ENCODE measurements at places on chromosomes 2 and 18. TPM values are rescaled to one million over a fixed set of nuclear protein-coding genes. Genes with fewer than 3 reads are reported as not detected.

- no peak for DNase-seq
Observed at GRCh38 chr2:28869494-28870145, 489 bp downstream of the TRMT61B start.

- no peak for DNase-seq
Observed at GRCh38 chr2:139033300-139033699, 253.1 kb upstream of the NXPH2 start.

- no peak for DNase-seq
Observed at GRCh38 chr2:133426791-133427190, 141.5 kb downstream of the NCKAP5 start.

DNA sequence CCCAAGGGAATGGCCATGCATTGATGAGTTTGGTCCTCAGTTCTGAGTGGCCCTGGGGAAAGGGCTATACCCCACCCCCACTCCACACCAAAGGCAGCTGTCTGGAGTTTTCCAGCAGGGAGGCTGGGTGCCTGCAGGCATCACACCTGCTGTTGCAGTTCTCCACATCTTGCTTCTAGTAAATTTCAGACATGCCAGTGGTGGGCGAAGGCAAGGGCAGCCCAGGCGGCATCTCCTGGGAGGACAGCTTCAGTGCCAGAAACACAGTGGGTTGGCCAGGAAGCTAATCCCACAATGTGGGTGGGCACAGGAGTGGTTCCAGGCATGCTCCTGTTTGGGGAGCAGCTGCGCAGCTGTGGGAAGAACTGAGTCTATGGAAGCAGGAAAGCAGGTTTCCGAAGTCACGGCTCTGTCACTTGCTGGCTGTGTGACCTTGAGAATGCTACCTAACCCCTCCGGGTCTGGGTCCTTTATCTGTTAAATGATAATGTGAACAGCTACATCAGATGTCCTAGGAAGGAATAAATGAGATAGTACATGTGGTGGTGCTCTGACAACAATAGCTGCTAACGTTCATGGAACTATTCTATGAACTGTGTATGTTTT is 84.6 kb upstream of the SPTBN1 start:
- no peak for DNase-seq

- DNase-seq = no peak
Observed at GRCh38 chr2:74501335-74502071, 2.1 kb upstream of the LBX2 start.

- DNase-seq = no peak
Observed at GRCh38 chr2:31347319-31347718, 67.2 kb downstream of the XDH start.

GRCh38 chr2:175442441-175442840 is 260.9 kb upstream of the ATP5MC3 start:
- DNase-seq = no peak

DNA sequence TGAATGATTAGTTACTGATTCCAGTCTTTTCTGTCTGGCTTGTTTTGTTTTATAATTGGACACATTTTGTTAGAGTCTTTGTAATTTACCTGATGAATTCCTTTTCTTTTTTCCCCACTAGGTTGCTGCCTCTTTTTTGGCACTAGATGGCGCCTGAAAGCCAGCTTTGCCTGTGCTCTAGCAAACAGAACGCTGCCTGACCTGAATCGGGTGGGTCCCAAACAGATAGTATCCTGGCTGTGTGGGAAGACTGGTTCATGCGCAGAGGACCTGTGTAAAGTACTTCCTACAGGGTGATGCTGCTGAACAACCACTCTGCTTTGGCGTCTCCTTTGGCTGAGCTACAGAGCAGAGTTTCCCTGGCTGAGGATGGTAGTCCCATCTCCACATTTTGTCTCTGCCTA is 288.2 kb downstream of the IKZF2 start:
- DNase-seq = no peak

DNA sequence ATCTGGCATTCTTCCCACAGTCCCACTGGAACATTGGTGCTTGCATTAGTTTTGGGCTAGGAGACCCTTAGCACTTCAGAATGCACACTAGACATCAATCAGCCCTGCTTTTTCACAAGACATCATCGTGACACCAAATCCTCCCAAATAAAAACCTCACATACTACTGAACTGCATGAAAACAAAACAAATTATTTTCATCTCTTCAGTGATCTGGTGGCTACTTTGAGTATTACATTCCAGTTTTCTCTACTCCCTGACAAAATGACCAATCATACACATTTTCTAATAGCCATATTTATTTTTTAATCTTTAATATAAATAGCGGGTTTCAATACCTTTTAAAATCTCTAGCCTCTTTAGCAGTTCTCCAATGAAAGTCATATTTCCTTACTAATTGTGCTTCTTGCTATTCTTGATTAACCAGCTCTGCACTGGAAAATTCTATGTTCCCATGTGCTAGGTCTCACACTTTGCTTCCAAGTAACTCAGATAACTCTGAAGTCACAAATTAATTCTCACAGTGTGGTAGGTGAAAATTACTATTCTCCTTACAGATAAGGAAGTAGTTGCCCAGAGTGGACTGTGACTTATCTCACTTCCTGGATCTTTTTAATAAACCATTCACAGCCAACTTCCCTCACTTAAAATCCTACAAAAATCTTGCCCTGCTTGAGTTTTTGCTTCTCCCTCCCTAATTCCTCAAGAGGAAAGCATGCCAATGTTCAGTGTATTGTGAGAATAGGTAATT is 82.5 kb upstream of the EPB41L3 start:
- DNase-seq = no peak

DNA sequence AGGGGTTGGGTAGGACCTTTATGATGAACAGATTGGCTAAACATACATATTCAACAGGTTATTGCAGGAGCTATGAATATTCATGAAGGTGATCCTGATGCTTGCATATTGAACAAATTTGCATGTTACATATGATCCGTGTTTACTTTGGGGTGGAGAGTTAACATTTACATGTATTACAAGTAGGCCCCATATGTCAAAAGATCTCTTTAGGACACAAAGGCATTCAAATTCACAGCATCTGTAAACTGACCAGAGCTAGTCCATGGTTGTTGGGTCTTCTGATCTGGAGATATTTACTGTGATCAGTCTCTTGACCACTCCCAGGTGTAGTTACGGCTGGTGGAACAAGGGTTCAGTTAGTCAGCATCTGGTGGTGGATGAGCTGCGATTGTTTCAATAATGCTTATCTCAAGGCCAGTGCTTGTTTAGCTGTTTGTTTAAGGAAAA is 80.4 kb downstream of the PMAIP1 start:
- no peak for DNase-seq

GRCh38 chr2:57880446-57880845 is 166.2 kb upstream of the VRK2 start:
- DNase-seq = no peak

DNA sequence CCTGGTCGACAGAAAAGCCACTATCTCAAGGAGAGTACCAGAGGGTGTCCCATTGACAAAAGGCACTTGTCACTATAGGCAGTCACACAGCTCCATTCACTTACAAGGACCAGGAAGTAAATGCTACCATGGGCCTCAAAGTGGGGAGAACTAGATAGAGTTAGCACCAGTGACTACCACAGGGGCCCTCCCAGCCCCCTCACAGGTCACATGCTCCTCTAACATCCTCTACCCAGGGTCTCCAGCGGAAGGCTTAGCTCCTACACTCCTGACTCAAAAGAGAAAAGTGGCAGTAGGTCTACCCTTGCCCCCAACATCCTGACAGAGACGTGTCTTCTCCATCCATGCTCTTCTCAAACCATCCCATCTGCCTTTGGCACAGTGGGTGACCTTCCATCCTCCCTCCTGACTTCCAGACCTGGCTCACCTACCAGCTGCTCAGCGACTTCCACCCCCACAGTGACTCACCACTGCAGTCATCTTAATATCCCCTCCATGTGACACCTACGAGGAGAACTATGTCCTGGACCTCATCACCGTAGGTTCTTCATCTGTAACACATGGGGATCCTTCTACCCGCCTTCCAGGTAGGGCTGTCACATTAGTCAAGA is 5.6 kb upstream of the DNMT3A start:
- DNase-seq = no peak

DNA sequence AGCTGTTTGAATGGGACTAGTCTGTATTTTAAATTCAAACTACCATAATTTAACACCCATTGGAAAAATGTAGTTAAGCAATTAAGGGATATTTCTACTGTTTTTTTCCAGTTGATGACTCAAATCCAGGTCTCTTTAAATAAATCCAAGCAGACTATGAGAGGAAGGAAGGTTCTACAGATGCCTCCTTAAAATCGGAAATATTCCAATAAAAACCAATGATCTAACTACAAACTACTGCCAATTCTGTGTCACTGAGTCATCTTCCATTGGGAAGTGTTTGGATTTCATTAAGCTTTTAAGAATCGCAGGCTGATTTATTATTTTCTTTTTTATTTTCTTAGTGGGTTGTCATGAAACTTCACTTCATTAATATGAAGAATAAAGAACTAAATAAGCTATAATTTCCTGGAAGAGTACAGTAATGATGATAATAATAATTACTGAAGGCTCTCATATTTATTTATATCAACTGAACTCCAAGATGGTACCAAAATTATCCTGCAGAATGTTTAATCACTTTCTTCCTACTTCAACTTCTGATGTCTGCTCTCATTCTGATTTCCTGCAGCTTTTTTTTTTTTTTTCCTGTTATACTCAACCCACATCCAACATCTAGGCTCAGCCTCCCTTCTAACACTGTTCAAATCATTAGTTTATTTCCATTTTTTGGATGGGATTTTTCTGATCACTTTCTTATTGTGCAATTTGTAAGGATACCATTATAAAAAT is 166.3 kb upstream of the FN1 start:
- no peak for DNase-seq

DNA sequence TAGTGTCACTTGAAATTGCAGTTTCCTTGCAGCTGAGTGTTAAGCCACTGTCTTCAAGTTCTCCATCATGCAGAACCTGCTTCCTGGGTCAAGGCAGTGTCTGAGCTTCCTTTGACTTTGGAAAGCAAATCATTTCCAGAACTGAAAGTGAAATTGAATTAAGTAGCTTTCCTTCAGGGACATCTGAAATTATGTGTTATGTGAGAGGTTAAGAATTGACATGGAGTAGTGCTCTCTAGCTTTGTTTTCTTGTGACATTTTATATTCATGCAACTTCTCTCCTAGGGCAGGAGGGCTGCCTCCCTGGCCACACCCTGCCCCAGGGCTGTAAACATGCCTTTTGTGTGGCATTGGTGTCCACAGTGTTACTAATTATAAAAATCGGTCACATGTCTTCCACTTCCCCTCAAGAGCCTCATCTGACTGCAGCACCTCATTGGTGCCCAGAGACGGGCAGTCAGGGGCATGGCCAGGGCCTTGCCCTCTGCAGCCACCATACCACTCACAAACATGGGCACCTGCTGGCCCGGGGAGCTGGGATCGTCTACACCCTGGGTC is 14.4 kb downstream of the RAB12 start:
- DNase-seq = peak; percentile 74

DNA sequence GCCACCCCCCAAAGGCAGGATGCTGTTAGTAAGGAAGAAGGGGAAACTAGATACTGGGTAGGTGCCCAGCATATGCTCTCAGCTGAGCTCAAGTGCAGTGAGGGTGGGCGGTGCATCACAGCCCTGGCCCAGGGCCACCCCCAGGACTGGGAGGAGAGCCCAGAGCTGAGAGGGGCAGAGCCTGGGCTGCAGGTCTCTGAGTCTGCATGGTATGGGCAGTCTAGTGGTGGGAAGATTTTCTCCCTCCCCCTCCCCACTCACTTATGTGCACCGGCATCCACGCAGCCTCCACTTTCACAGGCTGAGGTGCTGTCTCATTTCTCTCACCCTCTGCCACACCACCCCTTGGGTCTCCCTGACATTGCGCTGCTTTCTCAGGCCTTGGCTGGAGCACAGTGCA is 48.5 kb upstream of the CAB39 start:
- no peak for DNase-seq

DNA sequence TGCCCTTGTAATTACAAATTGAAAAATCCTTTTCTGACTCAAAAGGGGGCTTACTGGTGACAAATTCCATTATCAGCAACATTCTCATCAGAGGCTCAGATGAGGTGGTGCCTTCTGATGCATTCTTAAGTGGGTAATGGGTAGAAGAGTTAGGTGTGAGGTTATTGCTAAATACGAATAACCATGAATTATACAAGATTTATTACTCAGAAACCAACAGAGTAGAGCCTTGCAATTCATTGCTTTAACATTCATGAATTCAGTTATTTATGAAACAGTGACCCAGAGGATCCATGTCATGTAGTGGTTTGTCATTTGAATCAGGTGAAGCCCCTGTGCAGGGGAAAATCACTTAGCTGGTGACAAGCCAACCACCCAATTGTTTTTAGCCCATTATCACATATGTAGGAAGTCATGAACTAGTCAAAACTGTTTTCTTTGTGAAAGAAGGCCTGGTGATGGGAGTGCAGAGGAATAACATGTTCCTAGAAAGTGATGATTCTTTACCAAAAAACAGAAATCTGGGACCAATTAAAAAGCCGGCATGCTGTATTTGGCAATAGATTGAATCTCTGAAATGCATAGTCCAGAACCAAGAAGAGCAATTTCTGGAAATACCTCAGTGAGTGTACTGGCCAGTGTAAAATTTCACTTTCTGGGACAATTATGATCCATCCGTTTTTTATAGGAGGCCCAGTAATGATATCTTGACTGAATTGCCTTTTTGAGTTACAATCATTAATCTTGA is 70.2 kb downstream of the CRIM1 start:
- no peak for DNase-seq

- DNase-seq = no peak
Observed at GRCh38 chr2:48754874-48755273, 650 bp downstream of the LHCGR start.

Gene ZNF385B
- 0.39 TPM for total RNA-seq

Gene UGT1A5
- not detected for total RNA-seq

Gene CDH19
- 0.35 TPM for total RNA-seq

Gene SERPINB5
- not detected for total RNA-seq

Gene CCDC102B
- total RNA-seq = 10.7 TPM

Gene KYNU
- 12.0 TPM for total RNA-seq

Gene OTOS
- not detected for total RNA-seq

Gene CTAGE1
- not detected for total RNA-seq

Gene APCDD1
- 232 TPM for total RNA-seq

Gene CAD
- total RNA-seq = 26.0 TPM
